Cerebellum (tissue), 4 donors: ENCODE measurements at places on chromosomes 6 and 20. TPM values are rescaled to one million over a fixed set of nuclear protein-coding genes. Genes with fewer than 3 reads are reported as not detected.

DNA sequence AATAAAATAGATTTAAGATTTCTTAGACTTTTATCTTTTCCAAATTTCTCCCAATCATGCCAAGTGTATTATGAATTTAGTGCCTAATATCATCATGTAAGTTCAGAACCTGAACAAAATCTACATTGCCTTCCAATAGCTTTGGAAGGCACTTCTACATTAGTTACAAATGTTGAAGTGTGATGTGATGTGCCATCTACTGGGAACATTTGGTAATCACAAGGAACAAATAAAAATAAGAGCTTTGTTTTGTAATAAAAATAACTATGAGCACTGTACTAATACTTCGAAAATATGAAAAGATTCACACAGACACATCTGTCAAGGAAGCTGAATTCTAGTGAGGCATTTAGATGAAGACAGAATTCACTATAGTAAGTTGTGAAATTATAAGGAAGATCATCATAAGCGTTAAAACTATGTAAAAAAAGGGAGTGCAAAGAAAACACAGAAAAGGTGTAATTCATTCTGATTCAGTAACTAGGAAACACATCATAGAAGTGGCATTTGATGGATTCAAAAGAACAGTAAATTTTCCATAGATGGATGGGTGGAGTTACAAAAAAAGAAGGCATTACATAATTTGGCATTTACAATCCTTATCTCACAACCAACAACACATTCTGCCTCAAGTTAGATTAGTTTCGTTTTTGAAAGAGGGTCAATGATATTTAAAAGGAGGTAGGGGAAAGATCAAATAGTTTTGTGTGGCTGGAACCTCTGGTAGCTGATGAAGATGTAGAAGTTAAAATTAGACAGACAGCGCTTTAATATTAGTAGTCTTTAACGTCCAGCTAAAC lies 161.0 kb downstream of the ASCC3 start:
- no peak for DNase-seq

- DNase-seq: no peak
These were observed 266.8 kb downstream of the DOK5 start for GRCh38 chr20:54742193-54742592.

GRCh38 chr6:22821664-22822320 lies 252.4 kb downstream of the HDGFL1 start:
- no peak for DNase-seq

- no peak for DNase-seq
These were observed 168.3 kb upstream of the SPACA1 start for GRCh38 chr6:87879132-87879861.

- no peak for DNase-seq
These were observed 84.6 kb downstream of the FYN start for GRCh38 chr6:111788379-111789276.

DNA sequence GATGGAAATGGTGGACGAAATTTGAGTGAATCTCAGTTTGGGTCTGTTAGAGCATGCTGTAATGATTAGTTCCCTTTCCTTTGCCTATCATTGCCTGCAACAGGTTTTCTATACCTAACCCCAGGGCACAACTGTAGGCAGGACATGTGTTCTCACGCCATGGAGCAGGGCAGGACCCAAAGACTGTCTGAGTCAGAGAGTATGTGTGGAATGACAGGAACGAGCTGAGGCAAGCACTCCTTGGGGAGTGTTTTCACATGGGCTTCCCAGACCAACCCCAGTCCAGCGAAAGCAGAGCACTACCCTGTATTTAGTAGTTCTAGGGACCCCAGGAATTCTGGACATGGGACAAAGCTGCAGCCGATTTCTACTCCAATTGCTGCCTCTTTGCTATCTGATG lies 234.2 kb downstream of the HACE1 start:
- no peak for DNase-seq

GRCh38 chr6:30091577-30092381 lies 16.2 kb upstream of the RNF39 start:
- no peak for DNase-seq

TRAPPC3L gene
- total RNA-seq: not detected

DNA sequence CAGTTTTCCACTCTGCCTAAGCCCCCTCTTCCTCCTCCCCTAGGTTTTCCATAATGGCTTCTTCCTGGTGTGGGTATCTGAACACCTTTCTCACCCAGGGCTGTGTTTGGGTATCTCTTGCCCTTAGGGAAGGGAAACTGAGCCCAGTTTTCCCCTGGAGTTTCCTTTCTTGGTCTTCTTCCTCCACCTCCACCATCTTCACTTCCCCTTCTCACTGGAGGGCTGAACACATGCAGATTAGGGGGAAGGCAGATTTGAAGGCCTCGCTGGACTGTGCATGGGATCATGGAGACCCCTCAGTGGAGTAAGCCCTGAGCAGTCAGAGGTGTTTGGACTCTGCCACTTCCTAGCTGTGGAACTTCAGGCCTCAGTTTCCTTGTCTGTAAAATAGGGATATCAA lies 27.8 kb downstream of the FOXP4 start:
- no peak for DNase-seq

DNA sequence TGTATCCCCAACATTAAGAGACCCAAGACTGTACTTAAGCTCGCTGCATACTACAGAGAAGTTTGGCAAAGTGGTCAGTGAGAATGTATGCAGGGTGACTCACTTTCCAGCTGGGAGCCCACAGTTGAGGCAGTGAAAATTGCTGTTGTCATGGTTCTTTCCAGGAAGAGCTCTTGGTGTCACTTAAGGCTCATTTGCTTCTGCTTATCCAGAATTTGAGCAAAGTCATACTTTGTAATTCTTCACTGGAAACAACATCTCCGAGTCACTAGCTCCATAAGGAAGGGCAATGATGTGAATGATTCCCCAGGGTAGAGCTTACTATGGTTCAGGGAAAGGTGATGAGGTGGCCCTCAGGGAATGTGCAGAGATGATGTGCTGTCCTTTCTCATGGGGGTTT lies 65.4 kb upstream of the FBXL4 start:
- DNase-seq: no peak

HSPA12B gene
- total RNA-seq: 3.3 TPM

CARMIL1 gene
- 36.8 TPM for total RNA-seq

HLA-C gene
- total RNA-seq: 10.1 TPM

PPP1R3G gene
- 1.00 TPM for total RNA-seq
